ENCODE measurements at places on chromosomes 6 and 20.

DNA sequence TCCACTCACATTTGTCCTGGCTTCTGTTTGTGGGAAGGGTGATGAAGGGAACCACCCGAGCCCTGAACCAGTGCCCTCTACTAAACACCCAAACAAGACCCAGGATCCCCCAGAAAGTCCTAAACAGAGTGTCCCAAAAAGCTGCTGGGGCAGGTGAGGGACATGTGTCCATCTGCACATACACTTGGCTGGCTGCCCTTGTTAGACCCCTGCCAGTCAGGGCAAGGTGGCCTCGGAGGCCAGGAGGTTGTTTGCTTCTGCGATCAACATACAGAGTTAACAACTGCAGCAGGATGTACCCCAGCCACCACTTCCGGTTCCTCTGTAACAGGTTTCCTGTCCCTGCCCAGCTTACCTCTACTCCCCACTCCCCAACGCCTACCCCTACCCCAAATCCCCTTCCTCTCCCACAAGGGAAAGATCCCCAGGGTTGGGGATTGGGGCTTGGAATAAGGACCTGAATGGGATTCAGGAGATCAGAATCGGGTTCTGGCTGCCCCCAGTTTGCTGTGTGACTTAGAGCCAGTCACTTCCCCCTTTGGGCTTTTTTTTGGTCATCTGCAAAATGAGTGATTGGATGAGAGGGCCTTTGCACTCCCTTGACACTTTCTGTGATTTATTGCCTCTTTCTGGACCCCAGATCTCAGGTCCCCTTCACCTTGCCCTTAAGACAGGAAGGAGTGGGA, 13.9 kb downstream of the DEF6 start:
- DNase-seq: no peak

GRCh38 chr6:132198896-132199295, 202.4 kb downstream of the MOXD1 start:
- no peak for DNase-seq

GRCh38 chr6:87293526-87293925, 28.9 kb upstream of the SMIM8 start:
- no peak for DNase-seq

DNA sequence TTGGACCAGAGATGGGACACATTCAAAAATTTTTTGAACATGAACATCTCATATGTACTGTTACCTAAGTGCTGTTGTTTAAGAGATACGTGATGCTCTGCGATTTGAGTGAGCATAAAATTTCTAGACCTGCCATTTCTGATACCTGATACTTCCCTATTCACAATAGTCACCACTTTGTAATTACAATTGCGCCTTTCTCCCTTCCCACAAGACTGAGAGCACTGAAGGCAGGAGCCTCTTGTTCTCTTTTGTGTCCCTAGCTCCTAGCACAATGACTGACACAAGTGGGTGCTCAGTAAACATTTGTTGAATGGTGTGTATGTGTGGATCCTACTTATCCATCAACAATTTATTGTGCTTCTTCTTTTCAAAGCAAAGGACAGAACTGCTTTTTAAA, 92.8 kb upstream of the TMEM30A start:
- no peak for DNase-seq

GRCh38 chr20:41150664-41151063, 13.3 kb downstream of the PLCG1 start:
- DNase-seq: no peak

DNA sequence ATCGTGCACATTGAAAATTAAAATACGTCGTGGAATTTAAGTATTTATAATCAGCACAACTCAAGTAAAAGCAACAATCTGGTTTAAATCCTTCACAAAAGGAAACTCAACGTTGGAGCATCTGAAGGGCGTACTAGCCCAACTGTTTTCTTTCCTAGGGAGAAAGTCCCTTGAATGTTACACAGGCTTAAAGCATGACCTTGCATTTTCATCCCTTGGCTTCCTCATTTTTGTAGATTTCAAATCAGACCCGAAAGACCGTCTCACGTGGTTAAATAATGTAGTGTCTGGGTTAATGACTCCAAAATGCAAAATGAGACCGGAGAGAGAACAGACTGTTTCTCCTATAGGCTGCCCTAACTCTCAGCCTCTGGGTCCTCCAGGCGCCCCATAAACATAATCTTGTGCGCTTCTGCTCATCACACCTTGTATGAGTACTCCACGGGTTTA, 249.2 kb upstream of the RREB1 start:
- no peak for DNase-seq

GRCh38 chr6:25602674-25602982, 49.4 kb upstream of the SCGN start:
- no peak for DNase-seq

DNA sequence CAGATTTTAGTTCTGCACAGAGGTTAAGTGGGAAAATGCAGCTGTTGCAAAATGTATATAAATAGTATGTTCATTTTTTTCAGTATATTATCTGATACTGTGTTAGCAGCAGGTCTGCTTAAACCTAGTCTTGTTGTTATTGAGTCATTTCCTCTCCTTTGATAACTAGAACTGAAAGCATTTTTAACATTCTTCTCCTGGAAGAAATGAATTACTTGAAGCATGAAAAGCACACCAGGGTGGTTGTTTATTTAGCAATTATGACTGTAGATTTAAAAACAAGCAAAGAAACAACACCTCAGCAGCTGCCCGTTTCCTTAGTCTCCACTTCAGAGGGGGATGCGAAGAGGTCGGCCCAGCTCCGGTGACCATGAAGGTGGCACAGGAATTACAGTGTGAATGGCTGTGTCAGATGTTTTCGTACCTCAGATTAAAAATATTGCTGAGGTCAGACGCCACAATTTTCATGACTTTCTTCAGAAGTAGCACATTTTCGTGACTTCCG, 53.5 kb downstream of the GOPC start:
- no peak for DNase-seq

DNA sequence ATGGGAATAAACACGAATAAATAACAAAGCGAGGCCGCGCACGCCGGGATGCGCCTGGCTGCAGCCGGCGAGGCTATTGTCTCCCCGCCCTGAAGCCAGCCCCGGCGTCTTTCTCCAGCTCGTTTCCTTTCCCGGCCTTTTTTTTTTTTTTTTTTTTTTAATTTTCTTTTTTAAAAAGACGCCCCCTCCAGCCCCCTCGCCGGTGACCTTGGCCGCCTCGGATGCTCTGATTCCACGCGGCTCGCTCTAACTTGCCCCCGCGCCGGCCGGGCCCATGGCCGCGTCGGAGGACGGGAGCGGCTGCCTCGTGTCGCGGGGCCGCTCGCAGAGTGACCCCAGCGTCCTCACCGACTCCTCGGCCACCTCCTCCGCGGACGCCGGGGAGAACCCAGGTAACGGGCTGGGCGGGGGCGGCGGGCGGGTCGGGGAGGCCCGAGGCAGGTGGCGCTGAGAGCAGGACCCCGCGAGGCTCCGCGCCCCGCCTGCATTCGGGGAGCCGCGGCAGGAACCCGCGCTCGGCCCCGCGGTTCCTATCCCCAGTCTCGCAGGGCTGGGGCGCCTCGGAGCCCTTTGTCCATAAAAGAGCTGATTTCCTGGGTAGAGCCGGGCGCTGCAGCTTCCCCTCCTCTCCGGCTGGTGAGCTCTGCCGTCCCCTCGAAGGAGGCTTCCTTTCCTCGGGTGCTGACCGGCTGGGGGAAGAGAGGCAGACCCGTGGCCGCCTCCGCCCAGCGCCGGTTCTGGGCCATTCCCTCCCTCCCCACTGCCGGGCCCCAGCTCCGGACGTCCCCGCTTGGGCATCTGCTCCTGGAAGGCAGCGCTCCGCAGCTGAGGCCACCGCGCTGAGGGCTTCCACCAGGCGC, 631 bp downstream of the PHACTR3 start:
- no peak for DNase-seq

GRCh38 chr6:1729133-1729749, 119.5 kb downstream of the FOXC1 start:
- no peak for DNase-seq

DNA sequence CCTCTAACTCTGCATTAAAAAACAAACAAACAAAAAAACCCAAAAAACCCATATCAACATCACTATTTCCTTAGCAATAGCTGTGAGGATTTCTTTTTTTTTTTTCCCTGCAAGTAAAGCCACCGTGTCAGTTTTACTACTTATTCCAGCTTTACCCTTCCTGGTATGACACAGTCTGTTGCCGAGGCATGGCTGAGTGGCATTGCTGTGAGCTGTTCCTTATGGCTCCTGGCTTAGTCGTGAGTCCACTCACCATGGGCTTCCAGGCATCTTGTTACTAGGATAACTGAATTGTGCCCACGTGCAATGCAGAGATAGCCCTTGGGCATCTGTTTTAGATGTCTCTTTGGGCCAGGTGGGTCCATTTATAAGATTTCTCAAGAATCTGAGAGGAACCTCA, 84.8 kb downstream of the LRRC1 start:
- no peak for DNase-seq

DNA sequence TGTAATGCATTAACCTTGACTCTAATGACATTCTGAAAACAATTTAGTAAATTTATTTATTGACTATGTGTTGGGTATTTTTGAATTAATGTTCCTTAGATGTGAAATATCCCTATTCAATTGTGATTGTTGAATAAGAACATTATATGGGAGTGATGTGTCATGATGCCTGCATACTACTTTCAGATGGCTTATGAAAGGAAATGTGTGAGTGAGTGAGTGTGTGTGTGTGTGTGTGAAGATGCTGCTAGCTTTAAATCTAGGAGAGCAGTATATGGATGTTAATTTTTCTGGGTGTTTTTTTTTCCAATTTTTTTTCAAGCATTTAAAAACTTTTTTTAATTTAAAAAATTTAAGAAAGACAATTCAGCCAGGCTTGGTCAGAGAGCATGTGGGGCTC, 32.5 kb upstream of the NT5E start:
- no peak for DNase-seq

DNA sequence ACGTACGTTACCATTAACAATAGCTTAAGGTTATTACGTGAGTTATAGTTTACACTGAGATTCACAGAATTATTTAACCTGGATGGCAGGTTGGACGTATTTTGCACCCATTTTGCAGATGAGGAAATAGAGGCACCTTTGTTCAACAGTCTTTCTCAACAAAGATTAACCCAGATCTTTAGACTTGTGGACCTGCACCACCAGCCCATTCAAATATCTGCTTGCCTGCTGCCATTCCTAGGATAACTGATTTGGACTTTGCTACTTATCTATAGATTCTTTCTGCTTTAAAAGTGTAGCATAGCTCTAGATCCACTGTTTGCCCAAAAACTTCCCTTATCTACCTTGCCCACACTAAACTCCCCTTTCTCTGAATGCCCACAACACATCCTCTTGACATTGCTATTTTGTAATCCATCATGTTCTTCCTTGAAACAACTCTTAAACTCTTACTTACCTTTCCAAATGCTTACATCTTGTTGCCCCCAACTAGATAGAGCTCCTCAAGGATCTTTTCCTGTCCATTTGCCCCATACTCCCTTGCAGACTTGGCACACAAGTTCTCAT, 56.4 kb upstream of the TNFAIP3 start:
- no peak for DNase-seq

GRCh38 chr6:70884074-70884983, 72.5 kb downstream of the B3GAT2 start:
- peak; percentile 32 for DNase-seq

GRCh38 chr20:12358006-12358654, 440.4 kb downstream of the BTBD3 start:
- no peak for DNase-seq

DNA sequence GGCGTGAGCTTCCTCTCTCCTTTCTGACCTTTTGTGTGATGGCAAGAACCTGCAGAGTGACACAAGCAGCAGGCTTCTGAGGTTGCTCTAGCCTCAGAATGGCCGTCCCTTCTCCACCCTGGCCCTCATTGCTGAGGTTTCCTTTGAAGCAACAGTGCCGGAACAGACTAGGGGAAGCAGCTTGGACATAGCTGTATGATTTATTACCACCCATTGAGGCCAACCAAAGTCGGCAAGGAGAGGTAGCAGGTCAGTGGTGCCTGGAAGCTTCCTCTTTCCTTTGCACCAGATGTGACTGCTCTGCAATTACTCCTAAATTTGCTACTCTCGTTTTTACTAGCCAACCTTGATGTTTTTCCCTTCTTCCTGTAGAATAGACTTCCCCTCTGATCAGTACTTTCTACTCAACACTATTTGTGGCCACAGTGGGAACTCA, 31.4 kb downstream of the PTPN1 start:
- no peak for DNase-seq

GRCh38 chr6:44338228-44339122, 4.0 kb upstream of the SPATS1 start:
- peak; percentile 47 for DNase-seq

- DNase-seq: peak; percentile 9
Measured at GRCh38 chr6:1135726-1136414, 176.0 kb upstream of the FOXQ1 start.

GRCh38 chr6:2581011-2581410, 169.7 kb downstream of the MYLK4 start:
- no peak for DNase-seq

DNA sequence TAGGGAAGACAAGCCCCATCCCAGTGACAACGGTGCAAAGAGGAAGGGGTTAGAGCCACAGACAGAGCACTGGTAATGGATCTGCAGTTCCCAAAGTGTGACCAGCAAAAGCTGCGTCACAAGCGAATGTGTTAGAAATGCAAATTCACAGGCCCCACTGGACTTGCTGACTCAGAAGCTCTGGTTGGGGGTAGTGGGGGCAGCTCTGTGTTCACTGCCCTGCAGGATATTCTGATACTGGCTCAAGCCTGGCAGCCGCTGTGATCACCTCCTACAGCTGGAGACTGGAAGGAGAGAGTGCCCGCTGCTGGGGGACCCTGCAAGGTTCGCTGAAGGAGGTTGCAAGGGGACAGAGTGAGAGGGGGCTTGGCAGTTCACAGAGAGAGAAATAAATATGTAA, 179.7 kb upstream of the CDH4 start:
- DNase-seq: no peak

DNA sequence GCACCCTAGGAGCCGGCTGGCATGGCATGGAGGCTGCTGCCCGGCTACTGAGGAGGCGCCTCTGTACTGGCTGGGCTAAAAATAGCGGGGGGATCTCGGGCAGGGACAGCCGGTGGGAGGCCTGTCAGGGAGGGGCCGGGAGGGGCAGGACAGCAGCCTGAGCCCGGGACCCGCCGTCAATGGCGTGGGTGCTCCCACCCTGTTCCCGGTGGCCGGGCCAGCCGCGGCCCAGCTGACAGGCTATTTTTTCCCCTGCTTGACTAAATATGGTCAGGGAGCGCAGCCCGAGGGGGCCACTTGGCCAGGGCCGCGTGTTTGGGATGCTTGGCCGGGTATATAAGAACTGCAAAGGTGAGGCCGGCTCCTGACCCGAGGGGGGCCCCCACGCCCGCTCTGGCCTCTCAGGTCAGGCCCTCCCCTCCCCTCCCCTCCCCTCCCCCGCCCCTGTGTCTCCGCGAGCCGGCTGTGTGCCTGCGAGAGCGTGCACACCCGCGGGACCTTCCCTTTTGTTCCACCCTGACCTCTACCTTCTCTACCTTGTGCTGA, 74.4 kb upstream of the GATA5 start:
- no peak for DNase-seq

DNA sequence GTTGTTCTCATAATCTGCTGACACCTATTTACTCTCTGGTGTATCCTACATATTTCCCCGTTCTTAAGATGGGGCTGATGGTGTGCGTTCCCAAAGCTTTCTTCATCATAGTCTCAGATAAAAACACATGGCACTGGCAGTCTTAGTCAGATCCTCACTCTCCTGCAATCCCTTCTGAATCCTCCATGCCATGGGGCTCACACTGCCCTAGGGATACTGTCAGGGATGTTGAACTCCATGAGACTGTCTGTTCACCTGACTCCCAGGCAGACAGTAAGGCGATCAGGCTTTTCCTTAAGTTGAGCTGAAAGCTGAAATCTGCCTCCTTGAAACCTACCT, 76.0 kb downstream of the SLX4IP start:
- DNase-seq: no peak

All from putamen (tissue), 1 donor.